Spinal cord (tissue), 10 donors: ENCODE measurements at places on chromosomes 13 and 19. TPM values are rescaled to one million over a fixed set of nuclear protein-coding genes. Genes with fewer than 3 reads are reported as not detected.
A peak's percentile ranks its signal among the peaks of the same experiment; 100 is the strongest.

GRCh38 chr13:60012488-60012887 is 151.2 kb downstream of the DIAPH3 start:
- DNase-seq: no peak

The ACP4 gene
- total RNA-seq: not detected

DNA sequence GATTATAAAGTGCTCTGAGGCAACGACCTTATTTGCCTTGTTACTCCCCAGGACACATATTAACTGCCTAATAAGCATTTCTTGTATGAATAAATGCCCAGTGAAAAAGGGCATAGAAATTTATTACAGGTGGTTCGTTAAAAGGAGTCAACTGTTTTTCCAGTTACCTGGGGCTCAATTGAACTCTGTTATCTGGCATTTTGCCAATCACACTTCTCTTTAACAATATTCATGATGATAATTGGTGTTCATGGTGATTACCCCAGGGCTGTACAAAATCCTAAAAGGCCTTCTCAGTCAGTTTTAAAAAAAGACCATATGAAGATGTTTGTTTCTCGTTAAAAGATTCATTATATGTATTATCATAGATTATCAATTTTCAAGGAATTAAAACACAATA is 57.1 kb downstream of the KL start:
- DNase-seq: peak; percentile 28

The ZNF320 gene
- total RNA-seq: 28.8 TPM

DNA sequence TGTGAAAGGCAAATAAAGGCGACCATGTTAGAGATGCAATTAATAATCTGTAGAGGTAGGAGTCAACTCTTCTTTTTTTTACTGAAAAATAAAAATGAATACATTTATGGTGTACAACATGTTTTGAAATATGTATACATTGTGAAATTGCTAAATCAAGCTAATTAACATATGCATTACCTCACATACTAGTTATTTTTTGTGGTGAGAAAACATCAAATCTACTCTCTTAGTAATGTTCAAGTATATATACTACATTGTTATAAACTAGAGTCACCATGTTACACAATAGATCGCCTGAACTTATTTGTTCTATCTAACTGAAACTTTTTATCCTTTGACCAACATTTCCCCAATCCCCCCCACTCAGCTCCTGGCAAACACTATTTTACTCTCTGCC is 143.2 kb downstream of the POU4F1 start:
- no peak for DNase-seq

The DMPK gene
- total RNA-seq: 16.5 TPM

- DNase-seq: no peak
These were observed 64.0 kb downstream of the GNG7 start for GRCh38 chr19:2638417-2638940.

The KIR2DL3 gene
- not detected for total RNA-seq

DNA sequence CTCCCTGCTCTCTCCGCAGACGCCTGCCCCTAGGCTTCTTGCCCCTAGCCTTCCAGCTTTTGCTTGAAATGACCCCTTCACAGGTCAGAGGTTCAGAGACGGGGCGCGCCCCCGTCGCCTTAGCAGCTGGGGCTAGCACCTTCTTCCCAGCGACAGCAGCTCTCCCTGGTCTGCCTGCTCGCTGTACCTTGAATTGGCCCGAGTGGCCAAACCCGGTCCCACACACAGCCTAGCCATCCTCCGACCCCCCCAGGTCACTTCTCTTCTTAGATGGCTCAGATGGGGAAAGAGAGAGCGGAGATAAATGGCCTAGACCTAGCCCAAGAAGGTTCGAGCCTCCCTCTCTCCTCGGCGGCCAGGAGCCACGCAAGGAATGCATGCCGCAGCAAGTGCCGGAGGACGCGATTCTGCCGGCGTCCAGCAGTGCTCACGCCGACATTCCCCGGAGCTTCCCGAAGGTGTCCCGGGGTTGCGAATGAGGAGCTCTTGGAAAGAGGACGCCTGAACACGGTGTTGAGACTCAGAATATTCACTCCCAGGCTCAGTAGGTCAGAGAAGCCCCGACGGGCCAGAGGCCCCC is 1.3 kb downstream of the CDX2 start:
- DNase-seq: no peak

The CHMP2A gene
- total RNA-seq: 47.4 TPM

The ZNF724 gene
- total RNA-seq: 9.4 TPM
